Inflammatory macrophage (primary cell): ENCODE measurements at places on chromosomes 2 and 18.

GRCh38 chr2:204072443-204073324, 136.1 kb downstream of the ICOS start:
- DNase-seq = peak; percentile 45

DNA sequence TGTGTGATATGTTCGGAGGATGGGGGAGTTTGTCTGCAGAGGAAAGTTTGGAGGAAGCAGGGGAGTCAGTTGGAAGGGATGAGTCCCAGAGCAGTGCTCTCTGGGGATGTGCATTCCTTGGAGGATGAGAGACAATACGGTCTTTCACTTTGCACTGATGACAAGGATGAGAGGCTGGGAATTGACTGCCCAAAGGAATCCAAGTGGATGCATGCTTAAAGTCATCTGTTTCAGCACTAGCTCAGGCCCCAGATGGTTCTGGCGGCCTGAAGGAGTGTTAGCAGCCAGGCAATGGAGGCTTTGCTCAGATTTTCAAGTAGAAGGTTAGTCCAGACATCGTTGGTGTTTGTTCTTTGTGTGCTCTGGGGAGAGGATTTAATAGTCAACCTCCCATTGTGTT, 100.2 kb downstream of the CRIM1 start:
- DNase-seq = no peak

DNA sequence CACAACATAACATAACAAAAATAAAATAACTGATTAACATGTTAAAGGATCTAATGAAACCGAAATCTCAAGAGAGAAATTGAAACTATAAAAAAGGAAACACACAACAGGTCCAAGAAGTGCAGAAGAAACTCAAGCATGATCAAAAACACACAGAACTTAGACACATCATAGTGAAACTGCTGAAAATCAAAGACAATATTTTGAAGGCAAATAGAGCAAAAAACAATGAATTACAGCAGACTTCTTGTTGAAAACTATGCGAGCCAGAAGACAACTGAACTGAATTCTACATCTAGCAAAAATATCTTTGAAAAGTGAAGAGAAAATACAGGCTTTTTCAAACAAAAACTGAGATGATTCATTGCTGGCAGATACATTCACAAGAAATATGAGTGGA, 61.3 kb downstream of the UGP2 start:
- DNase-seq = no peak

GRCh38 chr2:80269806-80270205, 34.7 kb downstream of the LRRTM1 start:
- no peak for DNase-seq

GRCh38 chr18:59996370-59996966, 96.7 kb downstream of the PMAIP1 start:
- DNase-seq = peak; percentile 15

GRCh38 chr2:234828382-234829073, 123.3 kb upstream of the SH3BP4 start:
- no peak for DNase-seq
